Cortex of kidney (tissue), 1 donor: ENCODE measurements at places on chromosomes 12 and 14.

GRCh38 chr14:90656973-90657372 is 159.3 kb downstream of the TTC7B start:
- DNase-seq, result no peak

GRCh38 chr14:52949711-52950409 is 990 bp downstream of the FERMT2 start:
- DNase-seq, result no peak

GRCh38 chr12:24374452-24374851 is 425.0 kb upstream of the SOX5 start:
- DNase-seq, result no peak

DNA sequence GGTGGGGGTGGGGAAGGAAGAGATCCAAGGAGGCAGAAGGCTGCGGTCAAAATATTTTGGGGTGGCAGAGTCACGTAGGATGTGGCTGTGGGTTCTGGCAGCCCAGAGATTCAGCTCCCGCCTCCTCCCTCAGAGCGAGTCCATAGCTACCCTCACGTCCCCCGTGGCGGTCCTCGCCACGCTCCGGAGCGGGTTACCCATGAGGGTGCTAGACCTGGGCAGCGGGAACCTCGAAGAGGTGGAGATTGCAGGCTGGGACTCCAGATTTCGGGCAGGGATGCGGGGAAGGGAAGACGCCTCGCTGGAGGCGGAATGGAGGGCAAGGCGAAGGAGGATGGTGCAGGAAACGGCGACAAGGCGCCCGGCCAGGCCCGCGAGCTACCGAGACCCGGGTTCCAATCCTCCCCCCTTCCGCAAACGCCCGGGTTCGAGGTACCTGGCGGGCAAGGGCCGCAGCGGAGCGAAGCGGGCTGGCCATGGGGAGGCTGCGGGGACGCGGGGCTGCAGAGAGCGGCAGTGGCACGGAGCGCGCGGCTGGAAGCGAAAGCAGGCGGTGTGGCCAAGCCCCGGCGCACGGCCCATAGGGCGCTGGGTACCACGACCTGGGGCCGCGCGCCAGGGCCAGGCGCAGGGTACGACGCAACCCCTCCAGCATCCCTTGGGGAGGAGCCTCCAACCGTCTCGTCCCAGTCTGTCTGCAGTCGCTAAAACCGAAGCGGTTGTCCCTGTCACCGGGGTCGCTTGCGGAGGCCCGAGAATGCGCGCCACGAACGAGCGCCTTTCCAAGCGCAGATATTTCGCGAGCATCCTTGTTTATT is 46.2 kb downstream of the BCAT1 start:
- no peak for DNase-seq

GRCh38 chr12:44519931-44520330 is 356.2 kb downstream of the NELL2 start:
- no peak for DNase-seq

GRCh38 chr14:20436363-20436755 is 393 bp upstream of the KLHL33 start:
- no peak for DNase-seq

GRCh38 chr14:79334272-79334671 is 877.0 kb downstream of the DIO2 start:
- DNase-seq, result no peak

DNA sequence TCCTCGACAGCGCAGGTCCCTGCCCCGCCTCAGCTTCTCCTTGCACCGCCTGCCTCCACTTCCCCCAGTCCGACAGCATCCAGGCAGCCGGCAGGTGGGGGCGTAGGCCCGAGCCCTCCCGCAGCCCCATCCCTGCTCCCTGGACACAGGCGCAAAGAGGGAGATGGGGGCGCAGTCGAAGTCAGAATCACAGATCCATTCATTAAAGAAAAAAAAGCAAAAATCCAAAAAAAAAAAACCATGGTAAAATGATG is 41.2 kb downstream of the RFLNA start:
- DNase-seq, result no peak

DNA sequence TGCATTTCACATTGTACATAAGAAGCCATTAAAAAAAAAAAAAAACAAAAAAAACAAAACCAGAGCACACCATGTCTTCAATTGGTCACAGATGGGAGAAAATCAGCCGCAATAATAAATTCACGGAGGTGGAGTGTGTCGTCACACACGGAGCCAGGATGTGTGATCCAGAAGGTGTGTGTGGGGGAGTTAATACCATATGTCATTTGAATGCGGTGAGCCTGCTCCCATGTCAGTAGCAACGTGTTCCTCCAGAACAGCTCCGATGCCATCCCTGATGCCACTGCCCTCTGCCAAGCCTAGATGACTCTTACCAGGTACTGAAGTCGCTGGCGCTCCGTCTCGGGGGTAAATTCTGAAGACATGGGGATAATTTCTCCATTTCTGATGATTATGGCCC is 197.8 kb downstream of the PPM1H start:
- no peak for DNase-seq

DNA sequence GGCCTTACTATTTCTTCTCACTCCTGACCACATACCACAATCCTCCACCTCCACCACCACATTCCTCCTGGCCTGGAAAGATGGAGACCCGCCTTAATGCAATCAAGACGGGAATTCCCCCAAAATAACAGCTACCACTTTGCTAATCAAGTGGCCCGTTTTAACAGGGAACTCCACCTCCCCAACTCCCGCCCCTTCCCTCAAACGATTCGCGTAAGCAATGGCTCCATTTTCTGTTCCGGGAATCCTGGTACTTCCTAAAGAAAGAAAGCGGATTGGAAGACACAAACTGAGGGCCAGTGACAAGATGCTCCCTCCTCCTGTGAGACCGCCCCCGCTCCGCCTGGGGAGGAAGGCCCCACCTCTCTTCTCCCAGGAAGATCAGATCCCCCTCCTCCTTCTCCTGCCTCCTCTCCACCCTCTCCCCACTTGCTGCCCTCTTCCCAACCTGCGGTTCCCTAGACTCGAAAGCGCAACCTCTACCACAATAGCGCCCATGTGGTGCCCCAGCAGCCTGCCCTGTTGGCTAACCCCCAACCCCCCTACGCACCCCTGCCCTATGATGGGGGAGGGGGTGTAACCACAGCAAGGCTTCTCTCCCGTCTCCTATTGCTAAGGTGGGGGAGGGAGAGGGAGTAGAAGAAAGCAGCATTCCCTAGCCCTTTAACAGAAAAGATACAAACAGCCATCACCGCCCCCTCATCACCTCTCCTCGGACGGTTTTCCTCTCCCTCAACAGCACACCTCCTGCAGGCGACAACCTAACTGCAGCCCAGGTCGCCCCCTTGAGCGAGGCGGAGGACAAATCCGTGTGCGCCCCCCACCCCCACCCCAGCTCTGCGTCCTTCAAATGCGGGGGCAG is 777 bp downstream of the ARF3 start:
- DNase-seq, result no peak

GRCh38 chr12:108597559-108598471 is at the start of gene TMEM119:
TMEM119 (minus strand) TSS chr12:108598084; CDS start chr12:108592383, 5,701 bp downstream.
- no peak for DNase-seq

- DNase-seq, result no peak
These were observed 15.1 kb upstream of the PLEK2 start for GRCh38 chr14:67426983-67427606.

- DNase-seq, result no peak
These were observed 287.3 kb downstream of the BCL11B start for GRCh38 chr14:98984719-98985041.

DNA sequence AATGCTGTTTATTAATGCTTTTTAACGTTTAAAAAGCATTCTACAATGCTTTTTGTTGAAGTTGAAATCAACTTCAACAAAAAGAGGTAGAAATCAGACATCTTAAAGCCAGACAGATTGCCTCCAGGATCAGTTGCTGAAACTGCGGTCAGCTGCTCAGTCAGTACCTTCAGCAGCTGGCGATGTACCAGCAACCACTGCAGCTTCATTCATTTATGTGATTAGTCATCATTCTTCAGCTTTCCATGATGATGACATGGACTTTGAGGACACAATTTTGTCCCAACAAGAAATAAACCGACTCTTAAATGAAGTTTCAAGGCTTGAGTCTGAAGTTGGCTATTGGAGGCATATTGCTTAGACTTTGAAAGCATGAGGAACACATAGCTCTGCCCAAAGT is 31.5 kb upstream of the NUAK1 start:
- no peak for DNase-seq

DNA sequence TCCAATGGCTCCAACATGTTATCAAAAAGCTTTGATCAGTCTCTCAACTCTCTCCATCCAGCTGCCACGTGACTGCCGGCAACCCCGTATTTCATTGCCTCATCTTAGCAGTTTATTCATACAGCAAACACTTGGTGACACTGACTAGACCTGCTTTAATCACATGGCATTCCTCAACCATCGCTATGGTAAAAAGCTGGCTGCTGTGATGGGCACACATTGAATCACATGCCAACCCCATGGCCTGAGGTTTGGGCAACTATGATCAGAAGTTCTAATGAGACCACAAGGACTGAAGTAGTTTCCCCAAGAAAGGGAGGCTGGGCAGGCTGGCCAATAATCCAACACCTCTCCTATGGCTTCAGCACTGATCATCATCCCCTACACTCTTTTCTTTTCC is 40.6 kb upstream of the TAS2R42 start:
- no peak for DNase-seq
